Aorta (tissue), 5 donors: ENCODE measurements at places on chromosomes 12 and 14.

DNA sequence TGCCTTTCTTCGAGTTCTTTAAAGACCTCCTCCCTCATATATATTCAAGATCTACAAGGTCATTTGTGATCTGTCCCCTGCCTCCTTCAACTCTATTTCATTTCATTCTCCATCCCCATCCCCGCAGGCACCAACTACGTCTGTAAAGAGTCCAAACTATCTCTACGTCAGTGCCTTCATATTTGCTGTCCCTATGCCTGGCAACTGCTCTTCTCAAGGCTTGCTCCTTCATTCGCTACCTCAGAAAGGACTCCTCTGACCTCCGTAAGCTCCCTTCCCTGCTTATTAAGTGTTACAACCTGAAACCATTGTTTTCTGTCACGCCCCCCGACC lies 650 bp downstream of the LLPH start:
- no peak for DNase-seq

- no peak for DNase-seq
These were observed 300.5 kb downstream of the GRIN2B start for GRCh38 chr12:13680916-13681315.

GRCh38 chr14:78788467-78789360 lies 618.5 kb downstream of the NRXN3 start:
- DNase-seq, result no peak

GRCh38 chr14:52182853-52183252 lies 84.6 kb upstream of the PTGDR start:
- no peak for DNase-seq

GRCh38 chr12:19894803-19895202 lies 455.5 kb downstream of the AEBP2 start:
- DNase-seq, result no peak

- no peak for DNase-seq
These were observed 87.3 kb downstream of the PHLDA1 start for GRCh38 chr12:75944097-75944904.

DNA sequence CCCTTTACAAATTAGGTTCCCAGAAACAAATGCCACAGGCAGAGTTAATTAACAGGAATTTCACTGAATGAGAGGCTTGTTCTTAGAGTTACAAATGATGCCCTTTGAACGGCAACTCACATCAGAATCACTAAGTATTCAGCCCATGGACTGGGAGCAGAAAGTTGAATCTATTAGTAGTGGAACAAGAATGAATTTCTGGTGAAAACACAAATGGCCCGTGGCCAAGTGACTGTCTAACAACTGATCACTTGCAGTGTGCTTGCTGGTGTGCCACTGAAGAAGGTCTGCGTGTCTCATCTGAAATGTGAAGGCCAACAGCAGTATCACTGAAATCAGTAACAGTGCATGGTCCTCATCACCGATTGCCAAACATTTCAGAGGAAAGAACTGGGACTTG lies 893.4 kb upstream of the TMEM132C start:
- no peak for DNase-seq

DNA sequence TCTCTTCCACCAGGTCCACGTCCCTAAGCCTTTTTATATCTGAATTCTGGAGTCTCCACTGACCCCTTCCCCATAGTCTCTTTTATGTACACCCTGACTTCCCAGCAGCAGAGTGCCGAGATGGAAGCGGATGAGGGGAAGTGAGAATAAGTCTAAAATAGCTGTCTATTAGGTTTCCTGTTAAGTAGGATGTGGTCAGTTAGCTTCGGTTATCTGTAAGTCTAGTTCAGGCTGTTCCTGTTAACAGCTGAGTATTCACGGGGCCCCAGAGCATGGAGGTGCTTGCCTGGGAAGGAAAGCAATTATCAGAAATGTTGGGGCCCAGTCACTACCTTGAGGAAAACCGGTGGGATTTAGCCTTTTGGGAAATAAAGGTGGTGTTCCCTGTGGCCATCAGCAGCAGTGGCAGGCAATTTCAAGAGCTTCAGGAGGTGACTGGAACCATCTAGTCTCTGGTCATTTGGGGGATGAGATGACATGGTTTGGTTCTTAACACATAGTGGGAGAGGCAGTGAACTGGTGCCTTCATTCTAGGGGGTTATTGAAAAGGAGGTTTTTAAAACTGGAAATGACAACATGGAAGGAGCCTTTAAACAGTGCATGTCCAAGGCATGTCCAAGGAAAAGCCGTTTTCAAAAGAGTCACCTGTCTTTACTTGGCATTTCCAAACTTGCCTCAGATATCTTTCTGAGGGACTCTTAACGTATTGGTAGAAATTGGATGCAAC lies 21.8 kb downstream of the CHST11 start:
- DNase-seq, result no peak

- DNase-seq, result no peak
These were observed 136.0 kb upstream of the C14orf180 start for GRCh38 chr14:104443391-104444158.

GRCh38 chr12:3307389-3307788 lies 183.6 kb upstream of the PRMT8 start:
- no peak for DNase-seq

DNA sequence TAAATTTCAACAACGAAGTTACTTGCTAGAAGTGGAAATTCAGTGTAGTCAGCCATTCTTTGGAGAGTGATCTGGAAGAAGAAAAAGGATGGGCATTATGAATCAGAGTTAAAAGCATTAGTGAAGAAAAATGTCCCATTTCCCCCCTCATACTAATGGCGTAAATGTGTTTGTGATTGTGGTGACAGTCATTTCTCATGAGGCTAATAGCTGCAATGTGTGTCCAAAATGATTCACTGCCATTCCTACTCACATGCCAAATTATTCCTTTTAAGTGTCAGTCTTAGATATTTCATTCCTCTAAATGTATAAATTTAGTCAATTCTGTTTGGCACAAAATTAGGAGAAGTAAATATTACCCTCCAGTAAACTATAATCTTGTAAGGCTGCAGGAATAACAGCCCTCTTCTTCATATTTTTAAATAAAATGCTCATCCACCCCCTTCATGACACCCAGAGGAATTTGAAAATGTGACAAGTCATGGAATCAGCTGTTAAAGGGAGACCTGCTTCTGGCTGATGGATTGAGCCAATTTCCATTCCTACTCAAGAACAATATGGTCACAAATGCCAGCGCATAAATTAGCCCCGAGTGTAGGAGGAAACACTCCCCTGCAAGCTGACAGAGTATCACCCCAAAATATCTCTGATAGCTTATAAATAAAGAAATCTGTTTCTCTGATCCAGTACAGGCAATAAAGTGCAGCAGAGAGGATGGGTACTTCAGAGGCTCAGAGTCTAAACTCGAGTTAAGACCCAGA lies 912.3 kb upstream of the SEL1L start:
- no peak for DNase-seq

DNA sequence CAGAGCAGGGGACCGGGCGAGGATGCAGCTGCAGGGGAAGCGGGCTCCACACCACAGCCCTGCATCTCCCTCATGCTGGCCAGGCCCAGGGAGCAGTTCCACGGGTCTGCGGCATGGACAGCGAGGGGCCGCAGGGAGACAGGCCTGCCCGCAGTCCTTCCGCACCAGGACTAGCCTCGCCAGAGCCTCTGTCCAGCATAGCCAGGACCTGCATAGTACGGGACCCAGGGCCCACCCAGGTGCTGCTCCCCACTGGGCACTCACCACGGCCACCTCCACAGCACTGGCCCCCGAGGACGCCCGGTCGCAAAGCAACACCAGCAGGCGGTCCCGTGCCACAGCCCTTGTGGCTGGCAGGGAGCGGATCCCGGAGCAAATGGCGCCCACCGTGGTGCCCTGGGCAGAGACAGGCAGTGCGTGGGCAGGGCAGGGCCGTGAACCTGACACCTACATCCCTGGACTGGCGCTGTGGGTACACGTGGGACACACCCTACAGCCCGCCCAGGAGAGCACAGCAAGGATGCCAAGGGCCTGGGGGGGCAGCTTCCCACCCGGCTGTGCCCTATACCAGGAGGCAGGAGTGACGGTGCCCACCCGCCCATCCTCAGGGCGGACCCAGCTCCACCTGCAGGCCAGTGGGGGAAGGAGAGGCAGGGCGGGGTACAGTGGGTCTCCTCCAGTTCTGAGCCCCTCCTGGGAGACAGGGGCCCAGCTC lies 23.8 kb downstream of the JAG2 start:
- DNase-seq, result peak; percentile 44

- no peak for DNase-seq
These were observed 24.2 kb upstream of the MMP17 start for GRCh38 chr12:131803961-131804521.

GRCh38 chr12:29625359-29625953 lies 128.0 kb upstream of the OVCH1 start:
- DNase-seq, result no peak

GRCh38 chr14:31286456-31287293 lies 79.1 kb upstream of the HECTD1 start:
- no peak for DNase-seq

DNA sequence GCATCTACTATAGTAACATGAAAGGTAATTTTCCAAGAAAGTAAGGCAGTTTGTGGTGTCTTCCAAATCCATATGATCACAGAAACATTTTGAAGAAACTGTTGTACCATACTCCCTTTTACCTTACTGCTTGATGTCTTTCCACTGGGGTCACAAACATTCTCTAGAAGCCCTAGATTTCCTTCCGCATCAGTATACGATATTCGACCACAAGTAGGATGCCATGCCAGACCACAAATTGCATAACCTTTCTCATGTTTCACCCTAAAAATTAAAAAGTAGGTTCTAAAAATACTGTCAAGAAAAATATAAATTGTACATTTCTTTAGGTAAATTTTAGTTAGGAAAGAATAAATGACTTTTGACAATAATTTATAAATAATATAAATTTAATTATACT lies 26.5 kb downstream of the WDHD1 start:
- DNase-seq, result no peak

GRCh38 chr14:22472935-22473854 lies 115.8 kb downstream of the DAD1 start:
- no peak for DNase-seq

DNA sequence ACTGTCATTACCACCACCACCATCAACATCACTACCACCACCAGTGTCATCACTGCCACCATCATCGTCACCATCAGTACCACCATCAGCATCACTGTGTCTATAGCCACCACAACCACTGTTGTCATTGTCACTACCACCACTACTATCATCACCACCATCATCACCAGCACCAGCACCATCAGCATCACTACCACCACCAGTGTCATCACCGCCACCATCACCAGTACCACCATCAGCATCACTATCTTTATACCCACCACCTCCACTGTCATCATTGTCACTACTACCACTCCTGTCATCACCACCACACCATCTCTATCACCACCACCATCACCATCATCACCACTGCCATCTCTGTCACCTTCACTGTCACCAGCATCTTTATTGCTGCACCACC lies 60.6 kb downstream of the BEGAIN start:
- no peak for DNase-seq

GRCh38 chr12:52580496-52580895 lies 6.9 kb upstream of the KRT74 start:
- no peak for DNase-seq

DNA sequence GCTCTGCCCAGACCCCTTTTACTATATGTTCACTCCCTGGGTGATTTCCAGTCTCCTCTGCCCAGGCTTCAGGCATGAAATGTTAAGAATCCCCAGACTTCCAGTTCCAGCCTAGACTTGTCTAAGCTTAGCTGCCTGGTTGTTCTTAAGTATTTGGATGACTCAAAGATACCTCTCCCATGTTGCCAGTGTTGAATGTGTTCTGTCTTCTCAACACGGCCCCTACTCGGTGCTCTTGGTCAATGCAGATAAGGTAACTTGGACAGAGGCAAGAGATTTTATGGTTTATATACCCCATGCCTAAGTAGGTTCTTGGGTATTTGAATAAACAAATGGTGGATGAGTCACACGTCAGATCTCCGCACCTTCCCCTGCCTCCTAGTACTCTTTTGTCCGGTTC lies 13.6 kb downstream of the PIWIL1 start:
- no peak for DNase-seq

GRCh38 chr14:74508844-74509428 lies 15.4 kb downstream of the ISCA2 start:
- peak; percentile 39 for DNase-seq

GRCh38 chr12:53538209-53538689 lies 31.0 kb upstream of the NPFF start:
- no peak for DNase-seq

DNA sequence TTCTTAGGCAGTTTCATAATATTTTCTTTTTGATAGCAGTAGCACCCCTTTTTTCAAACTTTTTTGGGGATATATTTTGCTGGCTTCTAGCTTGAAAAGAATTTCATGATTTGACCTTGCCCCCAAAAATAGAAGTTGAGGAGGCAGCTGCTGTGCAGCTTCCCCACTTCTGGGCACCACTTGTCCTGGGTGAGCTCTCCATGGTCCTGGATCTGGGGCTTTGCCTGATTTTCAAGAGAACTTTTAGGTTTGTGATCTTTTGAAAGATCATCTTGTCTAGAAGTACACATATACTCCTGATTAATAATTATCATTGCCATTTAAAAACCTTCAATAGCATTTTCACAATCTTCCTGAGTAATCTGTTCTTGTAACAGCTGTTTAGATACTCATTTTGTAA lies 271.6 kb downstream of the NPAS3 start:
- DNase-seq, result no peak

DNA sequence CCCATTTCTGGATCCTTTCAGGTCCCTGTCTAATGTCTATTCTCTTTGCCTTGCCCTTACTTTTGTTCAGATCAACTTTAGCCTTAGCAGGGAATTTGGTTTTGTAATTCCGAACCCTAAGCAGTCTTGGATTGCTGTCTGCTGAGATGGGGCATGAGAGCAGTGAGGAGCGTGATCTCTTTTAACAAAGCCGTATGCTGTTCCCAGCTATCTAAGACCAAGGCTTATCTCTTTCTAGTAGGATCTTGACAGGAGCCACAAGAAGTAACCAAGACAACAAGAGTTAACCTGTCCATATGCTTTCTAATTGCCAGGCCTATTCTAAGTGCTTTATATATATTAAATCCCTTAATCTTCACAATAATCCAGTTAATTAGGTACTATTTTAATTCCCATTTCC lies 4.5 kb upstream of the DHRS7 start:
- DNase-seq, result no peak

- no peak for DNase-seq
These were observed 32.7 kb downstream of the MED6 start for GRCh38 chr14:70567791-70568190.

GRCh38 chr12:128823216-128823915 lies 392 bp downstream of the SLC15A4 start:
- no peak for DNase-seq

- DNase-seq, result no peak
These were observed 8.3 kb downstream of the RESF1 start for GRCh38 chr12:31967539-31967938.

GRCh38 chr12:69689638-69690037 lies 9.5 kb downstream of the BEST3 start:
- DNase-seq, result no peak
